ENCODE measurements at places on chromosomes 7 and 10. TPM values are rescaled to one million over a fixed set of nuclear protein-coding genes. Genes with fewer than 3 reads are reported as not detected.

Gene EPO
- not detected for total RNA-seq

Gene NAT16
- not detected for total RNA-seq

Gene SORCS1
- not detected for total RNA-seq

Gene CHPF2
- 40.6 TPM for total RNA-seq

Gene ASZ1
- not detected for total RNA-seq

Gene LSM5
- total RNA-seq = 30.4 TPM

Gene SEMA3D
- total RNA-seq = 0.49 TPM

Gene GIMAP7
- total RNA-seq = not detected

Gene SLC13A4
- total RNA-seq = not detected

Gene SERPINE1
- total RNA-seq = 166 TPM

Gene ZNF212
- 4.7 TPM for total RNA-seq

Gene NRG3
- total RNA-seq = not detected

Gene CYP2C19
- total RNA-seq = 0.14 TPM

Gene COL13A1
- 0.19 TPM for total RNA-seq

Gene ZNF239
- total RNA-seq = 0.70 TPM

Gene MOGAT3
- total RNA-seq = not detected

Gene KCND2
- not detected for total RNA-seq

Gene BZW2
- 142 TPM for total RNA-seq

Gene AKR1C8
- not detected for total RNA-seq

Gene ANTXRL
- total RNA-seq = not detected

Gene AGAP6
- 3.6 TPM for total RNA-seq

Gene PRRT4
- total RNA-seq = 1.3 TPM

Gene WNT8B
- total RNA-seq = not detected
